ENCODE measurements at places on chromosomes 4 and X.

GRCh38 chrX:50206753-50207152 is 2.2 kb downstream of the CCNB3 start:
- DNase-seq: no peak

DNA sequence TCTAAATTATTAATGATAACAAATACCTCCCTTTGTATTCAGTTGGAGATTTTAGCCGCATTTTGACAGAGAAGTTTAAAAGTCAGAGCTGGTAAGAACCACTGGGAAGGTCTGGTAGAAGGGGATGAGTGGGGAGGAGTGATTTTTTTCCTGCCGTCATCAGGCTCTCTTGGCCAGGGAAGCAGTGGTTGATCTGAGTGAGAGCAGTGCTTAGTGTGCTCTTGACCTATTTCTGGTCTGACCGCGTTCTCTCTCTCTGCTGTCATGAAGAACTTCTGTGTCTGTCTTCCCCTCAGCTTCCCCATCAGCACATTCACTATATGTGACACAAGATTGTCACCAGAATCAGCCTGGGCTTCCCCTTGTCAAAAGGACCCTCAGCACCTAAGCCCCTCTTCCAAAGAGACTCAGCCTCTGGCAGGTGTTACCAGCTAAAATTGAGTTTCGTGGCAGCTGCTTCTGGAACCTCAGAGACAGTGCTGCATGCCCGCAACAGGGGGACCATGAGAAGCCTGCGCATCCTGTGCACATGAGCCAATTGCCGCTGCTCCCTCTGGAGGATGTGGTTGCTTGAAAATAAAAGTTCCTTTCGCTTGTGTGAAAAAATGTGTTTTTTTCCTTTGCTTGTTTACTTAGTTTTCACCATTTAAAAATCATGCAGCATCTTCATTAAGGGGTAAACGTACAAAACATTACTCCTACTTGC is 268.9 kb downstream of the C4orf33 start:
- no peak for DNase-seq

DNA sequence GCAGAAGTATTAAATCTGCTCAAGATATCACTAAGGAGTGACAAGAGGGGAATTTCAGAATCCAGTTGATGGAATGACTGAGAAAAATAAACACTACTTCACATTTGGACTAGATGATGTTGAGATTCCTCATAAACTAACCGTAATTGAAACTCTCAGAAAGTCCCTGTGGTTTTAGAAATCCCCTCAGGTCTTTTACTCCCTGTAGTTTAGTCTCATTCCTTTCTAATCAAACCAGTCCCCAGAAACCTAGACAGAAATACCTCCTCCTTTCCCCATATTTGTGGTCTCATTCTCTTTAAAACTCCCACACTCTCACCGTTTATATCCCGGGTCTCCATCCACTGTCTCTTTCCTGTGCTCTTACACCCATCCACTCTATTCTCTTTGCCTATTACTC is 15.0 kb upstream of the TLR1 start:
- DNase-seq: no peak

- no peak for DNase-seq
These were observed 34.4 kb downstream of the ARHGEF38 start for GRCh38 chr4:105586638-105587328.

DNA sequence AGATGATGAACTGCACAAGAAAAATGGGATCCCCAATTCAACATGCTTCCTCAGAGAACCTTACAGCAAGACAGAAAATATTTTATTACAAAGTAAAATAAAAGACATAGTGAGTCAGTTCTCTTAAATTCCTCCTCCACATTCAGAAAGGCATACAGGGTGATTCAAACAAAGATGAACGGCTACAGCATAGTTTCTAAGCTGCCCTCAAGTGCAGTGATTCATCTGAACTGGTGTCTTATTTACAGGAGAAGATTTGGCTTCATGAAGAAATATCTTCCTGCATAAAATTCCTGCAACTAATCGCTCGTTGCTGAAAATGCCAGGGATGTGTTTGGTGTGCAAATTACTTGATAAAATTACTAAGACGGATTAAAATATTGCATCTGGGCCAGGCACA is 103.6 kb downstream of the PRKX start:
- DNase-seq: no peak

DNA sequence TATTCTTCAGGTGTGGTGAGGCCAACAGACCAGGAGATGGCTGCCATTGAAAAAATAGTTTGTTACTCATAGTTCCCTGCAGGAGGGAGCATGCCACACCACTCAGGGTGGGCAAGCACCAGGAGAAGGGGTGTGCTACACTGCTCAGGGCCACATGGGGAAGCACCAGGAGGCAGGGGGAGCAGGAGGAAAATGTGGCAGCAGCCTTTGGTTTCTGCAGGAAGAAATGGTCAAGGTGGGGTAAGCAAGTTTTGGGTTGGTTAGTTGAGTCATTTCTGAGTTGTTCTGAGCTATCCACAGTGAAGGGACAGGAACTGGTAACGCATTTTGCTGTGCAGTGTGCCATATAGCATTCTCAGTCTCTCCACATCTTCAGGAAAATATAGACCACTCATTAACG is 23.8 kb downstream of the FGFBP1 start:
- DNase-seq: no peak

DNA sequence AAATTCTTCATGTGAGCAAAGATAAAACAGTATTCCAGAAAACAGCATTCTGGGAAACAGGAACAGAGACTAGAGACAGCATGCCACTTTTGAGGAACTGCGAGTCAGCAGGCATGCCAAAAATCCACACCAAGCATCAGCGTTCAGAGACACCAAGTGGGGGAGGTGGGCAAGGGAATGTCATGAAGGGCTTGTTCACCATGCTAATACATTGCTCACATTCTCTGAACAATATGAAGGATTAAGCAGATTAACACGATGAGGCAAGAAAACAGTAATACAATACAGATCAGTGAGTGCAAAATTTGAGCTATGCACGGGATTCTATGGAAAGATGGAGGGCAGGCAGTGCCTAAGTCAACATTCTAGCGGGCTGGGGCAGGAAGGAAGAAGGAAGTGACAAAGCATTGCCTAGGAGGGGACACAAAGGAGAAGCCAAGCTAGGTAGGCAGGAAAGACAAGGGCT is 278.3 kb downstream of the FBXW7 start:
- no peak for DNase-seq

- DNase-seq: no peak
These were observed 359 bp upstream of the GAB3 start for GRCh38 chrX:154751203-154751668.

GRCh38 chr4:80112236-80112635 is 39.2 kb upstream of the ANTXR2 start:
- no peak for DNase-seq
